A549 treated with CpdA at 1 μM for 4 hours (cell line): ENCODE measurements at places on chromosomes 5 and 9. TPM values are rescaled to one million over a fixed set of nuclear protein-coding genes. Genes with fewer than 3 reads are reported as not detected.

The BRD8 gene
- 50.4 to 67.4 TPM (median 56.7 TPM) in 5 replicates for total RNA-seq

The PCDHB12 gene
- total RNA-seq, result 0.07 TPM in 1 of 5 replicates, not detected in the others

The PCDHGA6 gene
- total RNA-seq, result 0.13 to 0.28 TPM (median 0.22 TPM) in 5 replicates

The AHRR gene
- total RNA-seq, result 2.9 to 3.5 TPM (median 3.3 TPM) in 5 replicates

The C9orf40 gene
- total RNA-seq, result 7.2 to 12.2 TPM (median 10.8 TPM) in 5 replicates

The GRAMD2B gene
- 0.68 to 1.1 TPM (median 0.85 TPM) in 5 replicates for total RNA-seq

The ARID3C gene
- 0.15 to 0.33 TPM (median 0.23 TPM) in 4 of 5 replicates, not detected in the other for total RNA-seq

The OMD gene
- not detected in 5 replicates for total RNA-seq
